Activated CD4-positive, alpha-beta memory T cell treated with anti-CD3 and anti-CD28 coated beads for 36 hours (primary cell): ENCODE measurements at places on chromosomes 5 and 9.

GRCh38 chr9:108586471-108587139 is 269.2 kb downstream of the ACTL7B start:
- no peak for DNase-seq

GRCh38 chr5:132293992-132294727 is at the start of gene SLC22A4:
SLC22A4 (plus strand) TSS chr5:132294394; CDS start chr5:132294617, 223 bp downstream.
- DNase-seq = peak; percentile 90

DNA sequence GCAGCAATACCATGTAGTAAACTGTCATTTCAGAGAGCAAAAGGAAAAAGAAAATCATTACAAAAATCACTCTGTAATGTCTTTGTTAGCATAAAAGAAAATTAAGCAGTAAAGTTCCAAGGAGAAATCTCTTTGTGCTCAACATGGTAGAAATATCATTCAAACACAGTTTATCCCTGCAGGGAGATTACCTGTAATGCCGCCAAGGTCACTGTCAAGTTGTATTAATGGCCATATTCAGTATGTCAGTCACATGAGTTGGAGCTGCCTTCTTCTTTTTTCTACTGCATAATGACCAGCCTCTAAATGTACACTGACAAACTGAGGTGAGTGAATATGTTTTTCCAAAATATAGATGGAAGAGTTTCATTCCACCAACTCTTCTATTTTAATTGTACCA is 36.5 kb downstream of the MEF2C start:
- no peak for DNase-seq

DNA sequence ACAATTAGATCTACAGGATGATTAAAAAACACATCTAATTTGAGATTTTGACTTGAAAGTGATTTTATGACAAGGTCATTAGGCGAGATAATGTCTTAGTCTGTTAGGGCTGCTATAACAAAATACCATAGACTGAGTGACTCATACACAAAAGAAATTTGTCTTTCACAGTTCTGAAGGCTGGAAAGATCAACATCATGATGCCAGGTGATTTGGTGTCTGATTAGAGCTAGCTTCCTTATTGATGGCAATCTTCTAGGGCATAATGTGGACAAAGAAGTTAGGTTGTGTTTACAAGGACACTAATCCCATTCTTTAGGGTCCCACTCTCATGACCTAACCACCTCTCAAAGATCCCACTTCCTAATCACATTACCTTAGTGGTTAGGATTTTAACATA is 256.7 kb downstream of the TUSC1 start:
- DNase-seq = no peak

GRCh38 chr5:32975656-32976375 is 264.7 kb downstream of the NPR3 start:
- no peak for DNase-seq

GRCh38 chr9:79213417-79214125 is 358.2 kb upstream of the TLE4 start:
- DNase-seq = no peak

DNA sequence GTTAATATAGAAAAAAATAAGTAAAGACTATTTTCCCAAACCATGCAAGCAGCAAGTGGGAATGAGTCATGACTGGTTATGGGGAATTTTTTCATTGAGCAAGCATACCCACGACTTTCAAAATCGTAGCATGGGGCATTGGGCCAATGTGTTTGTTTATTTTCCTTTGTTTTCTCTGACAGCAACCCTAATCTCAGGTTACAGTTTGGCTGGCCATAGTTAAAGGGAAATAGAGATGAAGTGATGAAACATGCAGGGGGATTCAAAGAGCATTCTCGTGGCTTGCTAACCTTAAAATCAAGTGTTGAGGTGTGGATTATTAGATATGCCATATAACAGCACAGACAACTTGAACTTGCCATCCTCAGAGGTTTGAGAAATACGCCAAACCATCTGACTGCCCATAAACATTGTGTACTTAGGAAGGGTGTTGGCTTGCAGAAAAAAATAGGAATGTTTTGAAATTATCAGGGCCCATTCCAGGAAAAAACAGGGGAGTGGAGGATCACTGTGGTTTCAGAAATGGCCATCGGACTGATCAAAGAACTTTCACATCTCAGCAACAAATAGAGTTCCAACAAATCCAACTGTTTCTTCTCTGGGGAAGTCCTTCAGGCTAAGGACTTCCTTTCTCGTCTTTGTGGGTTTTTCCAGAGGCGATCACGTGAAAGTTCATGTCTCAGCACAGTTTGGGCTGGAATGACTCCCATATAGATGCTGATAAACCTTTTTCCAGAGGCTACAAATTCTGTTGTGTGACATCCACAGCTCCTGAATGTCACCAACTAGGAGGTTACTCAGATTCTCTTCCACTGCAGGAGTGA is 259.1 kb downstream of the SYK start:
- no peak for DNase-seq

GRCh38 chr5:164721116-164721515 is 1215.7 kb downstream of the MAT2B start:
- DNase-seq = no peak

GRCh38 chr5:6581090-6581489 is 51.8 kb downstream of the NSUN2 start:
- DNase-seq = no peak

DNA sequence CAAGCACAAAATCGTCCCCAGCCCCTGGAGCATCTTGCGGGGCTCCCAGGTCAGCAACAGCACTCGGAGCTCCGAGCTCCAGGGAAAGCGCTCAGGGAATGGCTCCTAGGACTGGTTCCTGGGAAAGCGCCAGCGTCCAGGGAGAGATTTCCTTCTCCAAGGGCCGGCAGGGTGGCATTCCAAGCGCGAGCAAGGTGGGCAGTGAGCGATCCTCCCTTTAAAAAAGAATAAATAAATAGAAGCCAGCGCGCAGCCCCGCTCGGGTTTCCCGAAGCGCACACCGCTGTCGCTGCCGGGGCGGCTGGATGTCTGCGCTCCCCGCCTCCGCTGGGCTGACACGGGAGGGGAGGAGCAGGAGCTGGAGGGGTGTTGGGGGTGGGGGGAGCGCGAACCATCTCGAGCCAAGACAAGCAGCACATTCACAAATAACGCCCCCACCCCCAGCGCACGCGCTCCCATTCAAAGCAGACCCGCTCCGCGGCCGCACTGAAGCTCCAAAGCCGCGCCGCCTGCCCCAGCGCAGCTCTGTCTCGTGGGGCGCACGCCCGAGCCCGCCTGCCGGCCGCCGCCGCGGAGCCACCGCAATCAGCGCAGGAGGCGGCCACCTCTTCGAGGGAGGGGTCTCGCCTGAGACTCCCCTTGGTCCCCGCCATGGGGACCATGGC is 327.4 kb downstream of the SH3GL2 start:
- no peak for DNase-seq

- DNase-seq = no peak
These were observed 38.9 kb upstream of the FBXL17 start for GRCh38 chr5:108420755-108421154.

GRCh38 chr9:35861161-35861897 is 8.9 kb downstream of the OR13J1 start:
- no peak for DNase-seq

GRCh38 chr9:128251732-128252100 is 24.1 kb downstream of the GOLGA2 start:
- DNase-seq = no peak

DNA sequence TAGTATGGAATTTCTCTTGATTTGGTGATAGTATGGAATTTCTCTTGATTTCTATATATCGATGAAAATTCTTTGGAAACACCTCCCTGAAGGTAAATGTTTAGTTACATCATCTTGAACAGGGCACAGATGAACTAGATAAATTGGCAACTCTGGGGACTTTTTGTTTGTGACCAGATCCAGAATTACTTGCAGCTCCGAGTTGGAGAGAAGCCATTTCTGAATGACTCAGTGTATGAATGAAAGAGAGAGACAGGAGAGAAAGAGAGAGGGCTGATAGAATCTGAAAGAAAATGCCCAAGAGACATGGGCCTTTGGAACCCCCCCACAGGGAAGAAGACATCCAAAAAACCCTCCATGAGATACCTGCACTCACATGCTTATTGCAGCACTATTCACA is 14.1 kb downstream of the TNFSF15 start:
- DNase-seq = no peak

DNA sequence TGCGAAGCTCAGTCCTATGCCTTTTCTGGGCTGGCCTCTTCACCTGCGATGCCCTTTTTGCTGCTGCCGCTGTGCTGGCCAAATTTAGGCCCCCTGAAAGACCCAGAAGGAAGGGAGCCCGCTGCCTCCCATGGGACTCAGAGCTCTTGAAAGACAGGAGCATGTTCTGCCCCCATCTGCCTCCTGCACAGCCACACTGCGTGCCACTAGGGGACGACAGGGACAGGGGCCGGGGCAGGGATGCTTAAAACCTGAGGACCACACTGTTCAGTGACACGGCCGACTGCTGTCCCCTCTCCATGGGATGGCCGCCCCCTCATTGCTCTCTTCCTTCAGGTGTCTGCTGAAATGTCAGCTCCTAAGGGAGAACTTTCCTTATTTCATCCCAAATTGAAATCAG is 132.4 kb downstream of the ADAMTS2 start:
- DNase-seq = peak; percentile 13

GRCh38 chr9:133969681-133970580 is 22.2 kb downstream of the VAV2 start:
- no peak for DNase-seq

DNA sequence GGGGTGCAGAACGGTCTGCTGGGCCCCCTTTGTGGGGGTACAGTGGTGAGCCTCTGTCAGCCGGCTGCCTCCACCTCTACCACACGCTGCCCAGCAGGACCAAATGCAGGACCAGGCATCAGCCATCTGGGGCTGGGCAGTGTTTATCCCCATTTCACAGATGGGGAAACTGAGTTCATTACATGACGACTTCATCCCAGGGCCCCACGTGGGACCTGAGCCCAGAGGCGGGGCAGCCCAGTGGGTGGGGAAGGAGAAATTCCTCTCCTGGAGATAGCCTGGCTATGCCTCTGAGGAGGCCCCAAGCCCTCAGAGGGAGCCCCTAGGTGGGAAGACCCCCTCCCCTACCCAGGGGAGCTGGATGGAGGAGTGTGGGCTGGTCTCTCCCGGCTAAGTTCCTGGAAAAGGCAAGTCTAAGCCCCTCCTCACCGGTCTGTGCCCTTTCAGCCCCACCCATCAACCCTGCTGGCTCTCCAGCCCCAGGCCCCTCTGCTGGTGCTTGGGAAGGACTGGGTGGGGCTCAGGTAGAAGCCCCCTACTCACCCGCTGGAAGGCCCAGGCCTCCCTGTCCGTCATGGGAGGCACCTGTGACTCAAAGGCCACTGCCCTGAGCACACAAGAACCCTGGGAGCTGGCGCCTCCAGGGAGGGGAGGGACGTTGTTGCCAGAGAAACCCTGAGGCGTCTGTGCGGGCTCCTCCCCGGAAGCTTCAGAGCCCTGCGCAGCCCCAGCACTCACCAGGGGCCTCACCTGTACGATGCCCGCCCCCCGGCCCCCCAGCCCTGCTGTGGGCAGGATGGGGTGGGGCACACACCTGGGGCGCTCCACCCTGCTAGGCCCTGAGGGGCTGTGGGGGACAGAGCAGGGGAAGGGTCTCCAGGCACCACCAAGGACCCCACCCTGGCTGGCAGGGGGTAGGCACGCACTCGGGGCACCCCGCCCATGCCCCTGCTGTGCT is 7.4 kb upstream of the CCDC187 start:
- DNase-seq = peak; percentile 27

DNA sequence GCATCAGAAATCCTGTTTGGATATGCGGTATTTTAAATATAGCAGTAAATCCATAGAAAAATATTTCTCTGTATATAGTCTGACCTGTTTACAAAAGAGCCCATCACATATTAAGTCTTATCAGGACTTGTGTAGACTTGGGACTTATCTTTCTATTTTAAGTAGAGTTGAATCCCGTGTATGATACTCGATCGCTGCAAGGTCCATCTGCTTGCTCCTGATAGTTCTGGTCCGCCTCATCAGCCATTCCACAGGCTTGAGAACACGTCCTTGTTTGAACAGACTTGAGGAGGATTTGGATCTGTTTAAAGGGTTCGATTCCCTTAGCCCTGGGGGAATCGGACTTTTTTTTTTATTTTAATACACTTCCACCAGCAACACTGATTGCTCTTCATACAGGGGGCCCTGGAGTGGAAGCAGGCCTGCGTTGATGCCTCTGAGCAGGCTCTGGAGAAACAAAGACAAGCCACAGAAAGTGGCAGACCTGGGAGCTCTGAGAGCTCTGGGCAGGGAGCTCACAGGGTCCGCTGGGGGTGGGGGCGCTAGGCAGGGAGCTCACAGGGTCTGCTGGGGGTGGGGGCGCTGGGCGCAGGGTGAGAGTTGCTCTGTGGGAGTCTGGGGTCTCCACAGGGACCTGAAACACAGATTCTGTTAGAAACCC is 112.2 kb downstream of the MVB12B start:
- DNase-seq = no peak

DNA sequence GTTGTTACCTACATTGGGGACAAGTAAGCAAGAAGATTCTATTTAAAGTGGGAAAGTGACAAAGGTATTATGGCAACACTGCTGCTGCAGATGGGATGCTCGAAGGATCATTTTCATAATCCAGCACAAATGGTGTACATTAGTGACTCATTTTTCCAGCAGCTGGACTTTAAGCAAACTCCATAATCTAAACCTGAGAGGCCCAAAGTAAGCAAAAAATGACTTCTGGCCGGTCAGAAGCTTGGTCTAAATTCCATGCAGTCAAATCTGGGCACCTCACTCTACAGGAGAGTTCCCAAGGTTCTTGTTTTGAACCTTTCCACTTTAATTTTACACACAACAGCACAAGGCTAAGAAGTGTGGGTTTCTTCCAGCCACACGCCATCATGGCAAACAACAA is 43.6 kb upstream of the TRAF1 start:
- DNase-seq = no peak

DNA sequence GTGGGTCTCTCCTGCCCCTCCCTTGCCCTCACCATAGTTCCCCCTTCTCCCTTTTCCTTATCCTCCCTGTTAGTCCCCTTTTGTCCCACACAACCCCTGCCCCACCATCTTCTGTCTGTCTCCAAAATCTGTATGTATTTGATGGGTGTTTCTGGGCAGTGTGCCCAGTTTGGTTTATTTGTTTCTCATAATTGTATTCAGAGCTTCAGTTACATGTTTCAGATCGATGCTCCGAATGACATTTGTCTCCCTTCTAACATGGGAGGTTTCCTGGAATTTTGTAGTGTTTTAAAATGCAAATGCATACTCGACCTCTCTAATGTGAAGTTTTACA is 22.2 kb downstream of the FBXL7 start:
- no peak for DNase-seq

GRCh38 chr9:127290561-127291065 is 26.0 kb downstream of the GARNL3 start:
- DNase-seq = no peak

- DNase-seq = no peak
These were observed 181.9 kb upstream of the TRPM3 start for GRCh38 chr9:71303351-71303750.

DNA sequence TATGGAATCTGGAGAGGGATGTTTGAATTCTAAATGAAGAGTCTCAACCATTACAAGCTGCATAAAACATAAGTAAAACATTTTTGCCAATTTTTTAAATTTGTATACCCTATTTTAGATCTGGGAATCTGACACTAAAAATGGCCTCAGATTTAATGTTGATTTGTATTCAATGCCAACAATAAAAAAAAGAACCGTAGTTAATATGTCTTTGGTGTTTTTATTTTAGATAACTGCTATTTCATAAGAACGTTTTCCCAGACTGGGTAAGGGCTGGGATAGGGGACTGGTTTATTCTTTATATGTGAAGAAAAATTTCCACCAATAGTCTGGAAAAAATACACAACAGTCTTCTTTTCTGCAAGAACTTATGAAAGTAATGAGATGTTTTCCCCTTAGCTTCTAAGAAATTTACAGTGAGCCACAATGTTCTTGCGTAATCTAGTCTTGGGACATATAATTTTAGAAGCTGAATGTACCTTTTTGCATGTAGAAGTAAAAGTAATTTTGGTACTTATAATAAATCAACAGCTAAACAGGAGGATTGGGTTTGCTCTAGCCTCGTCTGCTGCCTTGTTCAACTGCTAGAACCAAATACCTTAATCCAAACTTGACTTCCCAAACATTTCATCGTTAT is 244.6 kb upstream of the EFNA5 start:
- no peak for DNase-seq
